DMS 273 treated with DMSO at 0.1 percent for 48 hours (cell line): ENCODE measurements at places on chromosomes 16 and 17.

- DNase-seq = no peak
Observed at GRCh38 chr16:67091906-67092566, 17.7 kb upstream of the PHAF1 start.

DNA sequence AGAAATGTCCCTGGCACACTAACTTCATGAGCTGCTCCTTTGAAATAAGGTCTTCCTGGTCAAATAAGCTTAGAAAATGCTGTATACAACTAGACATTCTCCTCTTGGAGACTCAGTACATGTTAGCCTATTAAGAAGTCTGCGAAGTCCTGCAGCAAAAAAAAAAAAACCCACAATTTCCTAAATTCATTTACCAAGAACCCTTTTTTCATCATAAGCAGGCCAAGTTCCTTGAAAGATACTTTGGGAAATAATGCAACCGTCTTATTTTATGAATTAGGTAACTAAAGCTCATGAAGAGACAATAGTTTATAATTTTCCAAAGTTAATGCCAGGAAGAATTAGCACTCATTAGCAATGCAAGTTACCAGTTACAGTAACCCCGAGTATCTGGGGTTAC is 49.0 kb upstream of the HAS3 start:
- no peak for DNase-seq

- DNase-seq = no peak
Observed at GRCh38 chr17:52209507-52209906, 51.0 kb upstream of the CA10 start.

DNA sequence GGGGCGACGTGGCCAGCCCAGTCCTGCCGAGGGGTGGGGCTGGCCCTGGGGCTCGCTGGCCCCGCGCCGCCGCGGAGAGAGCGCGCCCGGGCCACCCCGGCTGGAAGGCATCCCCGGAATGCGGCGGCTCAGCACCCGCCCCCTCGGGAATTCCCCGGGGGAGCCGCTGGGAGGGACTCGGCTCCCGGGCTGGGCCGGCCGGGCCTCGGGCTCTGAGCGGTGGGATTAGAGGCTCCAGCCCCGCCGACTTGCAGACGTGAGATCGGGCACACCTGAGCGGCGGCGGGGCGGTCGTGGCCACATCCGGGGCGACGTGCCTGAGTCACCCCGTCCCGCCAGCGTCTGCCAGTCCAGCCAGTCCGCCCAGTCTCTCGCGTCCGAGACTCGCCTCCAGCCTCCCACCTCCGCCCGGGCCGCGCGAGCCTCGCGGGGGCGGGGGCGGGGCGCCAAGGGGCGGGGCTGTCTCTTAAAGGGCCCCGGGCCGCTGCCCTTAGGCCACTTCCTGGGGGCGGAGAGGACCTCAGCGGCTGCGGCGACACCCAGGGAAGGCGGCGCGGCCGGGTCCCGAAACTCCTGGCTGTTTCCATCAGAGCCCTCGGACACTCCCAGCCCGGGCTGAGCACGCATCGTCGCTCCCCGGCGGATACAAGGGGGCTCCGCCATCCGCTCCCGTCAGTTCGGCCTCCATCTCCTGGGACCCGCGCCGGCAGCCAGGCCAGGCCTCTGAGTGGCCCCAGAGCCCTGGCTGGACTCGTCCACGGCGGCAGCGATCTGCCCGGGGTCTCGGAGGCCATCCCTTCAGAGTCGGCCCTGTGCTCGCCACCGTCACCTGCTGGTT is at the start of gene KCTD11:
Gene KCTD11 (plus strand): TSS at position 498 of the 838 bp plus-strand sequence.
- no peak for DNase-seq

- no peak for DNase-seq
Observed at GRCh38 chr17:64628641-64629040, 33.5 kb downstream of the SMURF2 start.

- DNase-seq = no peak
Observed at GRCh38 chr17:40532520-40533253, 31.3 kb upstream of the TNS4 start.

DNA sequence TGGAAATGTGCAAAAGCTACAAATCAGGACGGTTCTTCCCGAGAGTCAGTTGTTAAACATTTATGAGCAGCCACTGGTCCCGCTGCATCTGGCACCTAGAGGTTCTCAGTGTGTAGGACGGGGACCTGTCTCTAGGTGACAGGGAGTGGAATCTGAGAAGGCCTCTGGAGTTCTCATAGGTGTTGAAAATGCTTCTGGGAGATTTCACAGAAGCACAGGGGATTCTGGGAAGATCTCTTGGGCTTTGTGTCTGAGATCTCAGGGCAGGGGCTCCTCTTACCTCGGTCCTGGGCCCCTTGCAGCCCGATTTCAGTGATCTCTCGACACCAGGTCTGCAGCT is 8.9 kb downstream of the ALOX15 start:
- DNase-seq = no peak

DNA sequence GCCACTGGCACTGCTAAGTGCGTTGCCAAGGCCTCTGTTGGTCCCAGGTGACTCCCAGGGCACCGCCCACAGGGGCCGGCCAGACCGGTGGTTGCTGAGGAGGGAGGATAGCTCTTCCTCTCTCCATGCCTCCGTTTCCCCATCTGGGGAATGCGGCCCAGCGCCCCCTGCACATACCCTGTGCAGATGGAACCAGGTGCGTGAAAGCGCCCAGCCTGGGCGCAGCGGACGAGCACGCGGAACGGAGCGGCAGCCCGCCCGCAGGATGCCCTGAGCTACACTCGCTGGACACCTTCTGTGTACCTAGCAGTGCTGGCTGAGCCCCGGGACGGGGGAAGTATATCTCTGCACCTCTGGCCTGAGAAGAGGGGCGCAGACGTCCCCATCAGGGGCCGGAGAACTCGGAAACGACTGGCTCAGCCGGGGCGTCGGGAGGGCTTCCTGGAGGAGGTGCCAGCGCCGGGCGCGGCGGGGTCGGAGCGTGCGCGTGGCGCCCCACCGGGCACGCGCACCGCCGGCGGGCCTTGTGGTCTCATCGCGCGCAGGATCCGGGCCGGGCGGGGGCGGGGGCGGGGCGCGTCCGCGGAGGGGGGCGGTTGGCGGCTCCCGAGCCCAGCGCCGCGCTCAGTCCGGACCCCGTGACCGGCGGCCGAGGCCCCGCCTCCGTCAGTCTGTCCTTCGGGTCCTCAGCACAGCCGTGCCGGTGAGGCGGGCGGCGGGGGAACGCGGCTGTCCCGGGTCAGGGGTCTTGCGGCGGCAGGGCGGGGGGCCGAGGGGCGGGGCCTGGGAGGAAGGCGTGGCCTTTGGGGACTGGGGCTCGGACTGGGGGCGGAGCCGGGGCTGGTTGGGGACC is at the start of the genes CCDC78 and HAGHL:
Gene CCDC78 (minus strand): TSS at position 6 of the 853 bp plus-strand sequence. CDS start 76 bp downstream, outside the sequence.
Gene HAGHL (plus strand): TSS at position 669 of the 853 bp plus-strand sequence. CDS start 404 bp downstream, outside the sequence.
- DNase-seq = no peak

GRCh38 chr17:8140065-8141029 is 11.9 kb downstream of the PER1 start:
- DNase-seq = no peak

DNA sequence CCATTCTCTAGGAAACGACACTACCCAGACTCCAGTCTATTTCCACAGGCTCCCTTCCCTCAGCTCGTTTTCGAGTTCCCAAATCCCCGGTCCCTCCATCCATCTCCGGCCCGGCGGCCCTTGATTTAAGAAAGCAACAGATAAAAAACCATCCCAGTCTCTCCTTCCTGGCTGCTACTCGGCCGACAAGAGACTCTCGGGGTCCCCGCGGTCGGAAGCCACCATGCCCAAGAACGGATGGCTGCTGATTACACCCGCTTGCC is 182 bp downstream of the RPL26 start:
- DNase-seq = no peak

- peak; percentile 48 for DNase-seq
Observed at GRCh38 chr17:49783071-49783715, 5.3 kb upstream of the KAT7 start.

DNA sequence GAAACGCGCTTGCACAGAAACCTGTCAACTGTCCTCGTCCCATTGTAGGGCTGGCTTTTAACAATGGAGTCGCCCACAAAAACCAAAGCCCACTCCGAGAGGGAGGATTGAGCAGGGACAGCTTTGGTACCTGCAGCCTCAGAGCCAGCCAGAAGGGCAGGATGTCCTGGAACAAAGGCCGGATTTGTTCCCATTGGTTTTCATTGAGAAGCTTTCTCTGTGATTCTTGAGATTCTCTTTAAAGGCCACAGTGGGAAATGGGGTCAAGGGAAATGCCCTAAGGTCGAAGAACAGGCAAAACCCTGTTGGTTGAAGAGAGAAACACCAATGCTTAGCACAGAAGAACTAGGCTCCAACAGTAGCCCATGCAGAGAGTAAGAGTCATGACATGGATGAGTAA is 65.4 kb downstream of the C16orf78 start:
- DNase-seq = no peak

GRCh38 chr17:63434951-63435571 is 11.0 kb downstream of the CYB561 start:
- peak; percentile 9 for DNase-seq

- no peak for DNase-seq
Observed at GRCh38 chr17:57538736-57539456, 206.2 kb downstream of the CCDC182 start.

DNA sequence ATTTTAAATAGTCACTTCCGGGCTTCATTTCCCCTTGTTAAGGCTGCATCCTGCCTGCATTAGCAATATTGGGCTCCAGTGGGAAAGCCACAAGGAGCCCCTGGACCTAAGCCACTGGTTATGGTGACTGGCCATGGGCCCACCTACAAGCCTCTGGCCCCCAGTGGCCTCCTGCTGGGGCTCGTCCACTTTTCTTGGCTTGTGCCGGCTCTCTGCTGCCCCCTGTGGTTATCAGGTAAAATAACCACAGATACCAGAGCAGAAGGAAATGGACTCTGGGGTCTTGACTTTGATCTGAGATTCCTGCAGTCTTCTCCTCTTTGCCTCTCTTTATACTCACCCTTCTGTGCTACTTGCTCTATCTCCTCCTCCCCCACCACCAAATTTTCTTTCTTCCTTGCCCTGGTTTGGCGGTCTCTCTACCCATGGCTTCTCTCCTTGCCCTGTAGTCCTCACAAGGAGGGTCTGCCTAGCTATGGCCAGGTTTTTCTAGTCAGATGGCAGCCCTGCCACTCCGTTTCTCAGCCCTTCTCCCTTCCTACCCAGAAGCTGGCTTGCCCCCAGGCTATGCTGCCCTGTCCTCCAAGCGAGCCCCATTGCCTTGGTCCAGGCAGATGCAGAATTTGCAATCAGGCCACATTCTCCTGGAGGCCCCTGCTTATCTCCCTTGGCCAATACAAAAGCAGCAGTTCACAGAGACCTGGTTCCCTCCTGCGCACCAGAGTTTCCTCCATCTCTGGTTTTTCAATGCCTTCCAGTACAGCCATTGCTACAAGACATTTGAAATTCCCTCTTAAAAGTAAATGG is 82.9 kb upstream of the RCVRN start:
- no peak for DNase-seq

DNA sequence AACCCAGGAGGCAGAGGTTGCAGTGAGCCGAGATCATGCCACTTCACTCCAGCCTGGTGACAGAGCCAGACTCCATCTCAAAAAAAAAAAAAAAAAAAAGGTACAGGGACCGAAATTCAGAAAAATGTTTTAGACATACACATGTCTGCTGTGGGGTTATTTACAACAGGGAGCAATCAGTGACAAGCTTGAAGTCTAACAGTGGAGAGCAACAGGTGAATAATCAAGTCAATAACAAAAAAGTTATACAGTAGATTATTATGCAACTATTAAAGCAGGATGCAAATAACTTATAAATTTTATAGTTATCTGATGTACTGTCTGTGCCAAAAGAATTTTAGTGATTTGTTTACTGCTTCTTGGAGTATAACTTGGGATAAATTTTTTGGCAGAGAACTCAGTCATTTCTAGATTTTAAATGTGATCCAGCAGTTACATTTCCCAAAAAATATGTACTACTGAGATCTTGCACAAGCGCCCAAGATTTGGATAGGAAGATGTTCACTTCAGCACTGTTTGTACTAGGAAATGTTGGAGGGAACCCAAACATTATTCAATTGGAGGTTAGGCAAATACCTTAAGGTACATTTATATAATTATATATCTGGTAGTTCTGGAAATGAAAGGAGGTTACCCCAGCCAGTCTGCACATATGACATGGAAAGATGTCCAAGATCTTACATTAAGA is 34.1 kb downstream of the EEF2K start:
- no peak for DNase-seq

DNA sequence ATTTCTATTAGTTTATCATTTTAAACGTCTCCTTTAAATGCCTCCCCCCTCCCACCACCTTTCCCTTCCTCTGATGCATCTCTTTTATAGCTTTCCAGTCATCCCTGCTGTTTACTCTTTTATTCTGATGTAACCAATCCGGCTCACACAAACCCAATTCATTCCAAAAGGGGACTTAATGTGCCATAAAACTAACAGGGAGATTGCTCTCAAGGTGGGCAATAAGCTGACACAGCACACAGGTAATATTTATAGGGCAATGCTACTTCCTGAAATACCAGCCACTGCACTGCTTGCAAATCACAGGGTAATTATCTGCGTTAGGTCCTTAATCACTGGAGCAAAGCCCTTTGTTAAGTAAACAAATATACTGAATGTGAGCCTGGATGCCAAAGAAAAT is 23.3 kb upstream of the CA10 start:
- no peak for DNase-seq

- DNase-seq = no peak
Observed at GRCh38 chr17:73924114-73924908, 279.2 kb upstream of the RPL38 start.
